NCI-H1092 treated with DMSO at 0.1 percent for 48 hours (cell line): ENCODE measurements at places on chromosomes 3 and 15.

- no peak for DNase-seq
Measured at GRCh38 chr15:77840991-77841775, 208.5 kb upstream of the LINGO1 start.

- DNase-seq = no peak
Measured at GRCh38 chr3:181455276-181455675, 256.4 kb upstream of the SOX2 start.

GRCh38 chr3:115627180-115628074 lies 4.1 kb downstream of the GAP43 start:
- DNase-seq = no peak

GRCh38 chr15:49492830-49493229 lies 69.8 kb downstream of the FGF7 start:
- no peak for DNase-seq
